CD8-positive, alpha-beta T cell (primary cell): ENCODE measurements at places on chromosomes 7 and 10.

GRCh38 chr10:21501091-21501490 lies 24.4 kb downstream of the SKIDA1 start:
- no peak for DNase-seq

GRCh38 chr10:53930648-53931047 lies 870.4 kb downstream of the PCDH15 start:
- DNase-seq, result no peak

- no peak for DNase-seq
These were observed 128.4 kb upstream of the ZNF746 start for GRCh38 chr7:149625947-149626392.

GRCh38 chr7:23242321-23242720 lies 4.3 kb upstream of the GPNMB start:
- no peak for DNase-seq

GRCh38 chr7:71389976-71390375 lies 258.0 kb downstream of the GALNT17 start:
- DNase-seq, result no peak

DNA sequence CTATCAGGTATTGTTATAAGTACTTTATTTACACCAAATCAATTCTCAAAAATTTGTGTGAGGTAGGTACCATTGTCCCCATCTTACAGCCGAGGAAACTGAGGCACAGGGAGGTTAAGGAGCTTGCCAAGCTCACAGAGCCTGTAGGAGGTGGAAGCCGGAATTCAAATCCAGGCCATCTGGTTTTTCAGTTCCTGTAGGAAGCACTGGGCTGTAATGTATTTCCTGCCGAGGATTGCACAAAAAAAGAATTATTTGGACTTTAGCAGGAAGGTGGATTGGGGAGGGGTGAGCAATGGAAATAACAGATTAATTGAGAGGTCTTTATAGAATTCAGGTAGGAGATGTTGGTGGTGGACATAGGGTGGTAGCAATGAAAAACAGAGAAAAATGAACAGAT lies 315.3 kb upstream of the AUTS2 start:
- DNase-seq, result no peak

DNA sequence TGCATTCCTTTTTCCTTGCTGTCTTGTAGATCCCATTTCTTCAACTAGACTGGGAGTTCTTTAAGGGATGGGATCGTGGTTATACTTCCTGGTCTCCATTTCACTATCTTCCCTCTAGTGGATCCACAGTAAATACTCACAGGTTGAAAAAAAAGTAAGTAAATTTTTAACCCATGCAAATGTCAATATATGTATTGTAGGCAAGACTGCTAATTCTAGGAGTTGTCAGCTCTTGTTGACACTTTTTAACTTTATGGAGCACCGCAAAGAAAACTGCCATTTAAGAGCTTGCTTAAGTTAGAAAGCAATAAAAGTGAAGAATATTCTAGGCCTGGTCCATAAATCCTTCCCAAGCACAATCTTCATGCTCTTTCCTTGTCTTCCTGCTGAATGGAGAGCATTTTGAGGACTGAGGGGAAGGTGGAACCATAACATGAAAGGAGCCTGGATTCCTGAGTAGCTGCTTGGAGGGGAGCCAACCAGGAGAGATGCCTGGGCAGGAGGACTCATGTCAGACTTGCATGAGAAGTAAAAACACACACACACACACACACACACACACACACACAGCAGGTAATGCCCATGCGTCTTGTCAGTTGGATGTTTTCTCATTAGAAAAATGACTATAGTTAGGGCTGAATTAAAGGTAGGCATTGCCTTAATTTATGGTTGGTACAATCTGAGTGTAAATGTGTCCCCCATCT lies 32.2 kb downstream of the VWA2 start:
- DNase-seq, result no peak
